ENCODE measurements at places on chromosomes 6 and 20.
A peak's percentile ranks its signal among the peaks of the same experiment; 100 is the strongest.

GRCh38 chr6:113600551-113601339 lies 256.4 kb upstream of the MARCKS start:
- no peak for DNase-seq

DNA sequence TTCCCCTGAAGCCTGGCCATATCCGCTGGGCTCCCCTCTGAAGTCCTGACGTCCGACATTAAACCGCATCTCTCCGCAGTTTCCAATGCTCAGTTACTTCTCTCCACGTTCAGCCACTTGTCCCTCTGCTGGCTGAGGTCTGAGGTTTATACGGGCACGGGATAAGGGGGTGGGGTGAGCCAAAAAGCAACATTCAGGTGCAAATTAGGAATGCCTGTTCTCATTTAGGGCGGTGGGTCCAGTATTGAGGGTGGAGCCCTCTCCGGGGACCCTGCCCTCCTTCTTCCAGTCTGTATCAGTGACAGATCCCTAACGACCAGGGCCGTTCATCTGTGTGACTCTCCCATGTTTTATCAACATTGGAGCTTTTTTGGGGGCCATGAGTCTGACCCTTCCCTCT lies 1454.4 kb downstream of the HACE1 start:
- no peak for DNase-seq

DNA sequence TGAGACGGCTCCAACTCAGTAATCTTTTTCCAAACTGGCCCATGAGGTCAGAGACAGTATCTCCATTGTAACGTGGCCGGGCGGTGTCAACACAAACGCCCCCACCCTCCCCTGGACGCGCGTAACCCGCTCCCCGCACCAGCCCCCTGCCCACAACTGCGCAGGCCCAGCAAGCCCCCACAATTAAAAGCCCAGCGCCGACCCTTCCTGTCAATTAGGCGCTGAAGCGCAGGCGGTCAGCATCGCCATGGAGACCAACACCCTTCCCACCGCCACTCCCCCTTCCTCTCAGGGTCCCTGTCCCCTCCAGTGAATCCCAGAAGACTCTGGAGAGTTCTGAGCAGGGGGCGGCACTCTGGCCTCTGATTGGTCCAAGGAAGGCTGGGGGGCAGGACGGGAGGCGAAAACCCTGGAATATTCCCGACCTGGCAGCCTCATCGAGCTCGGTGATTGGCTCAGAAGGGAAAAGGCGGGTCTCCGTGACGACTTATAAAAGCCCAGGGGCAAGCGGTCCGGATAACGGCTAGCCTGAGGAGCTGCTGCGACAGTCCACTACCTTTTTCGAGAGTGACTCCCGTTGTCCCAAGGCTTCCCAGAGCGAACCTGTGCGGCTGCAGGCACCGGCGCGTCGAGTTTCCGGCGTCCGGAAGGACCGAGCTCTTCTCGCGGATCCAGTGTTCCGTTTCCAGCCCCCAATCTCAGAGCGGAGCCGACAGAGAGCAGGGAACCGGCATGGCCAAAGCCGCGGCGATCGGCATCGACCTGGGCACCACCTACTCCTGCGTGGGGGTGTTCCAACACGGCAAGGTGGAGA lies at the start of the genes HSPA1A and HSPA1L:
HSPA1A (plus strand) TSS at position 519 of the 814 bp plus-strand sequence; CDS start at position 733, 214 bp downstream.
HSPA1L (minus strand) TSS at position 259 of the 814 bp plus-strand sequence. CDS start 3,311 bp downstream, outside the sequence.
- DNase-seq = peak; percentile 97

DNA sequence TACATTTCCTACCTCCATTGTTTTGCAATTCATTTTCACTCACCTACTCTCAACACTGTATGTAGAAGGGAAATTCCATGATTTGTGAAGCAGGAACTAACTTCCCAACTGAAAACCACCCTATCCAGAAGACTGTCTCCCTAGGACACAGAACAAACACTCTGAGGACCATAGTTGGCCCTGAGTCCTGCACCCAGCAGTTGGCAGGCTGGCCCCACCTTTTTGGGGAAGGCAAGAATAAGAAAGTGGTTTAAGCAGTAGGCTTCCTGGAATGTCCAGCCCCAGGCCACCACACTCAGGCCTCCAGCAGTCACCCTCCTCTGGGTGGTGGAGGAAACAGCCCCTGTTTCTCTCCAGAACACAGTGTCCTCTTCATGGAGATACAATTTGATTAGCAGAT lies 258.8 kb downstream of the ARHGAP18 start:
- DNase-seq = no peak

DNA sequence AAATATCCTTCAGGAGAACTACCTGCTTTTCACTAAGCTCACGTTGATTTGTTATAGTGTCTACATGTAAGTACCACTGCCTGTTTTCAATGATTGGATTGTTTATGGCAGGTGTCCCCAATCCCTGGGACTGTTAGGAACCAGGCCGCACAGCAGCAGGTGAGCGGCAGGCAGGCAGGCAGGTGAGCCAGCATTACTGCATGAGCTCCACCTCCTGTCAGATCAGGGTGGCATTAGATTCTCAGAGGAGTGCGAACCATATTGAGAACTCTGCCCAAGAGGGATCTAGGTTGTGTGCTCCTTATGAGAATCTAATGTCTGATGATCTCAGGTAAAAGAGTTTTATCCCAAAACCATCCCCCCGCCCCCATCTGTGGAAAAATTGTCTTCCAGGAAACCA lies 303.3 kb downstream of the EYA4 start:
- no peak for DNase-seq
